ENCODE measurements at places on chromosomes 2 and 18.

GRCh38 chr2:181459621-181460021, 2.4 kb downstream of the ITGA4 start:
- DNase-seq = no peak

DNA sequence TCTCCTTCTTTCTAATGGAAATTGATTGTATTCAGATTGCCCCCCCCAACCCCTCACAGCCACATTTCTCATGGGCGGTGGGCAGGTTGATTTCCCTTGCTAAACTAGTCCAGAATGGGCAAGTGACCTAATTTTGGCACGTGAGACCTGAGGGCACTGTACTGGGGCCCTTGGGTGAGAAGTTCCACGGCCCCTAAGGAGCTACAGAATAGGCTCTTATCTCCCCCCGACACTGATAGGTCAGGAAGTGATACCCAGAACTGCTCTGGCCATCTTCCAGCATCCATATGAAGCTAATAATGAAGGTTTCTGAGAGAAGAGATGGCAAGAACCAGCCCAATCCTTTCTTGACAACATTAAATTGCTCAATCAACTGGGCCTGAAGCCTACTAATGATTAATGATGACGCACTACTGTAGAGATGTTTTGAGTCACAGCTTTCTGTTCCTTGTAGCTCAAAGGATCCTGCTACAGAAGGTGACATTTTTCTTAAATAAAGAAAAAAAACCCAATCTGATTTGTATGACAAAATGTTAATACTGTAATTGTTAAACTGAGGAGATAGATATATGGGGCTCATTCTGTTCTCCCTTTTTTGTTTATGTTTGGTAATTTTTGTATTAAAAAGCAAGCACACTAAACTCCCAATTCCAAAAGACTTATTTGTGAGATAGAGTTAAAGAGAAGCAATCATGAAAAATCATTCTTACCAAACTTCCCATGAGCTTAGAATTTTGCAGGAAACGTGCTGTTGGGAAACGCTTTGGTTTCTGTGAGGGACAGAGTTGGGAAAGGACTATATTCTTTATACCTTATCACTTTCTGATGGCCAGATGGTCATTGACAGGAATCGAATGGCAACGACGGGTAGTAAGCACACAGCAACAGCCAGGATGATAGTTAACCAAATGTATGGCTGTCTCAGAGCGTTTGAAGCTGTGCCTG, 28.2 kb upstream of the NARS1 start:
- no peak for DNase-seq

GRCh38 chr2:99888617-99889016, 253.8 kb downstream of the AFF3 start:
- no peak for DNase-seq

DNA sequence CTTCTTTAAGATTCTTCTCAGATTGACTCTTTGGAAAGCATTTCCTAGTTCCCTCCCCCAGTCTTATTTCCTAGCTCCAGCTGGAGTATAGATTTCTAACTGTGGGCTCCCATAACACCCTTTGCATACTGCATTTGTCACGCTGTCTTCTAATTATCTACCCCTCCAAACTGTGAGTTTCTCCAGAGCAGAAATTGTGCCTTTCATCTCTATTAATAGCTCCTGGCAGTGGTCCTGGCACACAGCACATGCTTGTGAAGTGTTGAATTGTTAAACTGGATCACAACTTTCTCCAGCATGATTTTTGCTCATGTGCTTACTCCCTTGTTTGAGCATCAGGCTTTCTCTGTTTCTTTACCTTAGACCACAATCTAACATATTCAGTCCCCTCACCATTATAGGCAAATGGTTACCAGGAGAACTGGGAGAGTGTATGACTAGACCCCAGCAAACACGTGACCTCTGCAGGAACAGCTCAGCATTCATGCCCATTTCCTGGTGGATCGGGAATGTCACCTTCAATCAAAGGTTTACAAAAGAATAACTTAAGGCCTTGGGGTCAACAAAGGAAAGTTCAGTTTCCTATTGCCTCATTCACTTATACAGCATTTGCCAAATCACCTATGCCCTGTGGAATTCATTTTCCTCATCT, 175.7 kb upstream of the TANK start:
- no peak for DNase-seq

DNA sequence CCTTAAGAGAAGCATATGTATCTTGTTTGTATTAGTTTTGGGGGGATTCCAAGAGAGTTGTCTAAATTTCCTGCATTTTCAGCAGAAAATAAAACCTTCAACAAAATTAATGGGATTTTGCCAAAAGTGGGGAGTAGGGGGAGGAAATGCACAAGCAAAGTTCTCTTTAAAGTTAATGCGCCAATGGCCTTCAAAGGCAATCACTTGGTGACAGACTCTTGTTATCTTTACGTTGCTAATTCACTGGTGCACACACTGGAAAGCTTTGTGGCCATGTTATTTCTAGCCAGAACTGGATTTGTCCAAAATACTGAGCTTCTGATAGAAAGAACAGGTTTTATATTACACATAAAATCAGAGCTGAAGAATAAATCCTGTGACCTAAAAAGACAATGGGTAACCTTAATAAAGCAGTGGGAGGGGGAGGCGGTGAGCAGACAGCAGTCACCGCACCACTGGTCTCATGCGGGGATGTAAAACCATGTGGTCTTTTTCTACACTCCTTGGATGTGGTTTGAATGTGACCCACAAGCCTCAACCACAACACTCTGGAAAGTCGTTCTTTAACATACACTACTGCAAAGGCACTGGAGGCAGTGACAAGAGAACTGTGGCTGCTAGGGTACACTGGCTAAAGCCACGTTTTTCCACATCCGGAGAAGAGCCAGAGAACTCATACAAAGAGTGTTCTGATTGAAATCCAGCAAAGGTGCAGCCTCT, 176.9 kb upstream of the SMAD7 start:
- no peak for DNase-seq

- no peak for DNase-seq
Observed at GRCh38 chr2:15801904-15802303, 138.4 kb upstream of the MYCN start.

GRCh38 chr2:179595284-179595683, 266.1 kb downstream of the ZNF385B start:
- no peak for DNase-seq

- no peak for DNase-seq
Observed at GRCh38 chr2:118249531-118249930, 161.3 kb downstream of the INSIG2 start.

GRCh38 chr18:39741755-39742466, 2176.3 kb upstream of the CELF4 start:
- DNase-seq = no peak

DNA sequence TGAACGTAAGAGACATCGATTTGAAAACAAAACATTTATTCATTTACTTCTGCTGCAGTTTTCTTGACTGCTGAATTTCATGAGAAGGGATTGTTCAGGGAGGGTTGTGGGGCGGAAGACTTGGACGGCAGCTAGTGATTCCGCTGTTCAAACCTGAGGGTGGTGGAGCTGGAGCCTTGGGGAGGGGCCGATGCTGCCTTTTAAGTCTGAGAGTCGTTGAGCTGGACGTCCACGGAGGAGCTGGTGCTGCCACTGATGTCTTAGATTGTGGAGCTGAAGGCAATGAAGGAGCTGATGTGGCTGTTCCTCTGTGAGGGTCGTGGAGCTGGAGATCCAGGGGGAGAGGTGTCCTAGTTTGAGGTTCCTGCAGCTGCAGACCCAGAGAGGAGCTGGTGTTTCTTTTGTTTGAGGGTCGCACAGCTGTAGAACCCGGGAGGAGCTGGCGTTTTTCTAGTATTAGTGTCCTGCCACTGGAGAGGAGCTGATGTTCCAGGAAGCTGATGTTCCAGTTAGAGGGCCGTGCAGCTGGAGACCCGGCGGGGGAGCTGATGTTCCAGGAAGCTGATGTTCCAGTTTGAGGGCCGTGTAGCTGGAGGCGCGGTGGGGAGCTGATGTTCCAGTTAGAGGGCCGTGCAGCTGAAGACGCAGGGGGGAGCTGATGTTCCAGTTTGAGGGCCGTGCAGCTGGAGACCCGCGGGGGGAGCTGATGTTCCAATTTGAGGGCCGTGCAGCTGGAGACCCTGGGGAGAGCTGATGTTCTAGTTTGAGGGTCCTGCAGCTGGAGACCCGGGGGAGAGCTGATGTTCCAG, 150.9 kb downstream of the RTP5 start:
- DNase-seq = no peak
